ENCODE measurements at places on chromosomes 13 and 19.

- DNase-seq: no peak
Observed at GRCh38 chr13:33217256-33217655, 68.3 kb downstream of the STARD13 start.

DNA sequence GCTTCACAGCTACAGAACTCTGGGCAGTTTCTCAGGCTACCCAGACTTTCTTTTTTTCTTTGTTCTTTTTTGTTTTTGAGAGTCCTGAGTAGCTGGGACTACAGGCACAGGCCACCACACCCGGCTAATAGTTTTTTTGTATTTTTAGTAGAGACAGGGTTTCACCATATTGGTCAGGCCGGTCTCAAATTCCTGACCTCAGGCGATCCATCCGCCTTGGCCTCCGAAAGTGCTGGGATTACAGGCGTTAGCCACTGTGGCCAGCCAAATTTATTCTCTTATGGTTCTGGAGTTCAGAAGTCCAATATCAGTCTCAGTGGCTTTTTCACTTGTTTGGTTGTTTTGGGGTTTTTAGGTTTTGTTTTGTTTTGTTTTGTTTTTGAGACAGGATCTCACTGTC, 12.4 kb downstream of the MEIOSIN start:
- DNase-seq: no peak

DNA sequence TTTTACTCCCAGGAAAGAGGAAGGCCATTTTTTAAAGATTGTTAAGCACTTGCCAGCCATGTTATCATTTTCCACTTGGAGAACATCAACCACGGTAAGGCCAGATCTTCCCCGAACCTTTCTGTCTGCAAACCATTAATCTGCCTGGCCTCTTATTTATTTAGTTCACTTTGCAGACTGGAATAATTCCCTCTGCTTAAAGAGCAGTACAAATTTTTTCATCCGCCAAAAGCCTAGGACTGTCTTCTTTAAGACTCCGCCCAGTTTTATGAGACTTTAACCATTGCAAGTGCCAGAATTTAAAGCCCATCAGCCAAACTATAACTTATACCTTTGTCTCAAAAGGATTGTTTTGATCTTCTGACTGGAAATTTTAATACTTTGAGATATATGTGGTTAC, 426.3 kb downstream of the KCTD12 start:
- no peak for DNase-seq

DNA sequence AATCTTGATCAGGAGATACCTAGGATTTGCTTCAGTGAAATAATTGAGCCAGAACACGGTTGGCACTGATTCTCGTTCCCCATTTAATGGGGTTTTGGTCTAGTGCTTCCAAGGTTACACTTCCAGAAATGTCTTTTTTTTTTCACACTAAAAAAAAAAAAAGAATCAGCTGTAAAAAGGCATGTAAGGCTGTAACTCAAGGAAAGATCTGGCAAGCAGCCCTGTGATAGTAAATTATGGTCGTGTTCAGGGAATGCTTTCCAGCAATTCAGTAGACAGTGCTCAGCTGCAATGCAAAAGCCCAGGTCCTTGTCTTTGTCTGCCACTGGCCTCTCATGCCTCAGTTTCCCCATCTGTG, 27.2 kb upstream of the NDUFS7 start:
- DNase-seq: no peak

GRCh38 chr19:29107831-29108230, 105.1 kb downstream of the UQCRFS1 start:
- DNase-seq: no peak

DNA sequence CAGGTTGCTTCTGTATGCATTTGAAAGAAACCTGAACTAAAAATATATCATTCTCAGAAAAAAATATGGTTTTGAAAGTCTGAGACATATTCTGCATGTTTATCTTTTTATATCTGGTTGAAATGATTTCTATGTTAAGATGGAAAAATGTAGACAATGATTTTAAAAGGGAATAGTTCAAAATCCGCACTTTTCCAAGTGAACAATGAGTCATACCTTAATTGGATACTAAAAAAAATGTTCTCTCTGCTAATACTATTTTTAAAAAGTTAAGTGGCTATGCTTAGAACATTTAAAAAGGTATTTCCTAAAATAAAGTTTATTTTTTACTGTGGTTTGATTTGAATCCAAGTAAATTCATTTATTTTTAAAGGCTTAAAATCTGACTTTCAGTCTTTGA, 801.4 kb downstream of the SLITRK6 start:
- DNase-seq: peak; percentile 18

DNA sequence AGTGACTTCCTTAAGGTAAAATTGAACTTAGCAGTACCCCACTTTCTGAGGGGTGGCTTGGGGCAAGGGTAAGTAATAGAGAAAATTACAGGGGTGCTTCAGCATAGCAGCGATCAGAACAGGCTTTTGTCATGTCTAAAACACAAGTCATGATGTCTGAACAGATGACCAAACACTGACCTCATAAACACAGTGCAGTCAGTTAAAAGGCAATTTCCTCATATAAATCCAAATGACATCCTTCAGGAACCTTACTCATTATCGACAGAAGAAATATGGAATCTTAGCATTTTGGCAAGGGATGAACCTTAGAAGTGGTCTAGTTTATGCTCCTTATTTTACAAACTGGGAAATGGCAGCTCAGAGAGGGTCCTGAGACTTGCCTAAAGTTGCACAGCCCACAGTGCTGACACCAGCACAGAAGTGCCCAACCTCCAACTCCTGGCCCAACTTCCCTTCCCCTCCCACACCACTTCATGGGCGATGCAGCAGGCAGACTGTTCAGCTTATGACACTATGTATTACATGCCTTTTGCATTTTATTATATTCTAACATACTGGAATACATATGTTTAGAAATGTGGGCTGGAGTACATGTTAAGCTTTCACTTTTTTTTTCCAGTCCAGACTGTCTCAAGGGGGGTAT, 3.6 kb downstream of the GJA3 start:
- no peak for DNase-seq
